NCI-H1105 treated with DMSO at 0.1 percent for 48 hours (cell line): ENCODE measurements at places on chromosomes 2 and 18.
A peak's percentile ranks its signal among the peaks of the same experiment; 100 is the strongest.

- peak; percentile 64 for DNase-seq
Measured at GRCh38 chr2:1787755-1788477, 43.6 kb upstream of the PXDN start.

- no peak for DNase-seq
Measured at GRCh38 chr2:218476676-218477075, 57.8 kb downstream of the VIL1 start.

GRCh38 chr2:66805016-66805865, 370.3 kb downstream of the MEIS1 start:
- DNase-seq = no peak

DNA sequence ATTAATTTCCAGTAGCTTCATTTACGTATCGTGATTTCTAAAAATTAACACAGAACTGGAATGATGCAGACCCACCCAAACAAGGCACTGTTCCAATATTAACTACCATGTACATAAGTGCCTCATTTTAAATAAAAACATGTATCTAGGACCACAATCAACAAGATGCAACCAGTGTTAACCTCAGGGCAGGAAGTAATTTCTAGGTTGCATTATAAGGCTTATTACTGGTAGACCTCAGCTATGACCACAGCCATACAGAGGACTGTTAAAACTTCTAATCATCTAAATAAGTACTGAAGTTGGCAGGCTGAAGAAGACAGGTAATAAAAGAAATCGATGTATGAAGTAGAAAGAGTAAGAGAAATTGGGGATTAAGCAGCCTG, 262.9 kb downstream of the HDAC4 start:
- no peak for DNase-seq

GRCh38 chr2:71922091-71922490, 225.6 kb downstream of the CYP26B1 start:
- DNase-seq = no peak

- no peak for DNase-seq
Measured at GRCh38 chr18:79983793-79984192, 4.6 kb downstream of the TXNL4A start.

- DNase-seq = no peak
Measured at GRCh38 chr2:64313398-64313723, 140.6 kb upstream of the LGALSL start.
